Left lung (tissue), 14 donors: ENCODE measurements at places on chromosomes 7 and 10.
A peak's percentile ranks its signal among the peaks of the same experiment; 100 is the strongest.

GRCh38 chr7:108603656-108604306 is 34.1 kb downstream of the DNAJB9 start:
- no peak for DNase-seq

DNA sequence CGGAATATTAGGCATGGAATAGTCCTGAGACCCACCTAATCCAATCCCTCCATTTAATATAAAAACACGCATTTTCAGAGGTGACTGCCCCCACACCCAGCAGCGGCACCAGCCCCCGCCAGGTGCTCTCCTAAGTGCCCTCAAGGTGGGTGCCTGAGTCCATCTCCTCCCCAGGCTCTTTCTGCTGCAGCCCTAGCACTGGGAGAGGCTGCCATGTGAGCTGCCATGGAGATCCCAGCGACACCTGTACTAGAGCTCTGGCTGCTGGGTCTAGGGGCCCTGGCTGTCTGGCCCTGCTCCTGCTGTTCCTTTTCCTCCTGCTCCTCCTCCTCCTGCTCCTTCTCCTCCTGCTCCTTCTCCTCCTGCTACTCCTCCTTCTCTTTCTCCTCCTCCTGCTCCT is 191.1 kb upstream of the BMPER start:
- DNase-seq, result no peak

GRCh38 chr7:95508780-95509179 is 23.0 kb downstream of the ASB4 start:
- DNase-seq, result no peak

- DNase-seq, result no peak
Measured at GRCh38 chr10:36313142-36313541, 671.0 kb upstream of the FZD8 start.

DNA sequence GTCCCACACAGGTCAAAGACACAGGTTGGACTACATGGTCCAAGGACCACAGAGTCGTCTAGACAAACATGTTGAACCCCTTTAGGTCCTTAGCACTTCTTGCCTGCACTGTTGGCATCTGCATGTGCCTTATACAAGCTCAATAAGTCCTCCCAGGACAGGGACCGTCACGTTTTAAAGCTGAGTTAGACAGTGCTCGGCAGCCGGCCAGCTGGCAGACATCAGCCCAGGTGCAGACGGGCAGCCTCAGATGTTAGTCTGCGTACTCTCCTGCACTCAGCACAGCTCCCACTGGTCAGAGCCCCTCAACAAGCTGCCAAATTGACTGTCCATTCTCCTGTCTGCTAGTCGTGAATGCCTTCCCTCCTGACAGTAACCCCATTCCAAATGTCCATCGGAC is 34.9 kb downstream of the PARP12 start:
- no peak for DNase-seq

DNA sequence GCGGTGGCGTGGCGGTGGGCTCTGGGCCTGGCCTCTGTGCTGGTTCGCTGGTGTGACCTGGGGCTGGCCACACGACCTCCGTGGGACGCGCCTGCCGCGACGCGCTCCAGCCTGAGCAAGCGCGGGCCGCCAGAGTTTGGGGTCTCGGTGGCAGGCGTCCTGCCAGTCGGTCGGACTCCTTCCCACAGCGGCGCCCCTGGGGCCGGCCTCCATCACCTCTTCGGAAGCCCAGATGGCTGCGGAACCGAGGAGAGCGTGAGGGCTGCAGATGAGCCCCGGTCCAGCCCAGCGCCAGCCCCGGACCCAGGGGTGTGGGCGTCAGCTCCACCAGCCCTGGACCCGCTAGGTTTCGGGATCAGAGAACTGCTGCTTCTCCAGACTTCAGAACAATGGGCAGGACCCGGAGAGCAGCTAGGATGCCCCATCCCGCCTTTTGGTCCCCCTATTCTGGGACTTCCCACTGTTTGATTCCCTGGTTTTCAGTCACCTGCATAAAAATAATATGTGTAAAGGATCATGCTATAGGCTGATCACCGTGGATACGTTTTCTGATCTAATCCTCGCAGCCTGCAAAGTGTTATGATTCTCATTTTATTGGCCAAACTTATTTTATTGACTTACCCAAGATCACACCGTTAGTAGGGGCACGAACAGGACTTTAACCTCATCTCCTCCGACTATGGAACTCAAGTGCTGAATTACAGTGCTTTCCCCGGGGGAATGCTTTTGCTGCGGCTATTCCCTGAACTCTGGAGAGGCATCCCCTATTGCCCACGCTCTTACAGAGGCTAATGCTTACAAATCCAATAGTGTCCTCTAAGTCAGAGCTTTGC is 2.8 kb downstream of the CYP26C1 start:
- peak; percentile 79 for DNase-seq

DNA sequence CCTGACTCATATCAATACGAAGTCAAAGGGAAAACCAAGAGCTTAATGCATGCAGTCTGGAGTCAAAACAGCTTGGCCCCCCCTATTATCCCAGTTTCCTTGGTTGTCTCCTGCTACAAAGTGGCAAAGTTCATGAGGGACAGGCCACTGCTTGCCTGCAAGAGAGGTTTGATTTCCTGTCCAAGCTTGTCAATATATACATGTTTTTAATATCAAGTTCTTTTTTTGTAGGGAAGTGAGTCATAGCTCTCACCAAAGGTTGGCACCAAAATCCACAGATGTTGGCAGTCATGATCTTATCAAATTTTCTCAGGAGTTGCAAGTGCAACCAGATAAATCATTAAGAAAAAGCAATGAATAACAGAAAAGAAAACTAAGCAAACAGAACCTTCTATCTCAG is 176.8 kb downstream of the COBL start:
- DNase-seq, result no peak

DNA sequence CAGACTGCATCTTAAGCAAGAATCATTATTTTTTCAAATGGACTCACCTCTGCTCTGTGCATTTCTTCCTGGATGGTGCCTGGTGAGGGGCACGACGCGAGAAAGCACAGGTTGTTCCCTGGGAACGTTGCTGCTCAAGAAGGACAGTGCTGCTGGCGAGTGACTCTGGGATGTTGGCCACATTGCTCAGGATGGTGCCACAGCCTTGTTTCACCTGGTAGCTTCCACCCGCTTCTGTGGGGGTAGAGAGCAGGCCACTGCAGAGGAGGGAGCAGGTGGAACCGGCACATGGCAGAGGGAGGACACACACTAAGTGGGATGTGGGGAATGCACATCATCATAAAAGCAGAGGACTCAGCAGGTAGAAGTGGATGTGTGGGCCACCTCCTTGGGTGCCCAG is 444.7 kb downstream of the TCERG1L start:
- DNase-seq, result no peak

GRCh38 chr7:129285111-129285510 is 60.3 kb downstream of the AHCYL2 start:
- no peak for DNase-seq

- no peak for DNase-seq
Measured at GRCh38 chr10:10722422-10722821, 295.2 kb upstream of the CELF2 start.

- no peak for DNase-seq
Measured at GRCh38 chr10:24256619-24257107, 47.7 kb downstream of the KIAA1217 start.

DNA sequence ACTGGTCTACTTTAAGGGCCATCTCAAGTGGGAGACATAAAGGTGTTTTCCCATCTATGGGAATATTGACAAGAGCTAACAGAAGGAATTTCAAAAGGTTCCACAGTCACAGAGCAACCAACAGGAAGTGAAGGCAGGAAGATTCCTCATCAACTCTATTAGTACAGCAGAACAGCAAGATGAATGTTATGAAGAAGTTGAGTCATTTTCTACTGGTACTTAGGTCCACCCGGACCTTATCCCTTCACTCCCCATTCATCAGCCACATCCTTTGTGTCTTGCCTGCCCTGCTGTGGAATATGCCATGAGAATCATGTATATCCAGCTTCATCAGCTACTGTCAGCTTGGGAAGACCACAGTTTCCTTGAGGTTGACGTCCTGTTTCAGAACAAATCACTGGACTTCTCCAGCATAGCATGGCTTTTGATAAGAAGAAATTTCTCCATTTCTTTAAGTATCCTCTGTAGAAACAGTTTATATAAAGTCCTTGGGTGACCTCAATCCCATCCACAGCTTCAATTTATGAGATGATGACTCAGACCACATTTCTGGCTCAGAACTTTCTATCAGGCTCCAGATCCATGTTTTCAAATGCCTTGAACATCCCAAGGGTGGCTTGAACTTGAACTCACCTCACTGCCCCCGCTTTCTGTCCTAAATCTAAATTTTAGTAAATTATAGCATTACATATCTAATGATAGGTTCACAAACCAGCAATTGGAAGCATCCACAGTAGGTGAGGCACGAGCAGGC is 84.9 kb upstream of the AGK start:
- DNase-seq, result no peak

- DNase-seq, result no peak
Measured at GRCh38 chr7:107474104-107474521, 4.3 kb downstream of the GPR22 start.

- no peak for DNase-seq
Measured at GRCh38 chr7:39819514-39819913, 130.5 kb upstream of the CDK13 start.

DNA sequence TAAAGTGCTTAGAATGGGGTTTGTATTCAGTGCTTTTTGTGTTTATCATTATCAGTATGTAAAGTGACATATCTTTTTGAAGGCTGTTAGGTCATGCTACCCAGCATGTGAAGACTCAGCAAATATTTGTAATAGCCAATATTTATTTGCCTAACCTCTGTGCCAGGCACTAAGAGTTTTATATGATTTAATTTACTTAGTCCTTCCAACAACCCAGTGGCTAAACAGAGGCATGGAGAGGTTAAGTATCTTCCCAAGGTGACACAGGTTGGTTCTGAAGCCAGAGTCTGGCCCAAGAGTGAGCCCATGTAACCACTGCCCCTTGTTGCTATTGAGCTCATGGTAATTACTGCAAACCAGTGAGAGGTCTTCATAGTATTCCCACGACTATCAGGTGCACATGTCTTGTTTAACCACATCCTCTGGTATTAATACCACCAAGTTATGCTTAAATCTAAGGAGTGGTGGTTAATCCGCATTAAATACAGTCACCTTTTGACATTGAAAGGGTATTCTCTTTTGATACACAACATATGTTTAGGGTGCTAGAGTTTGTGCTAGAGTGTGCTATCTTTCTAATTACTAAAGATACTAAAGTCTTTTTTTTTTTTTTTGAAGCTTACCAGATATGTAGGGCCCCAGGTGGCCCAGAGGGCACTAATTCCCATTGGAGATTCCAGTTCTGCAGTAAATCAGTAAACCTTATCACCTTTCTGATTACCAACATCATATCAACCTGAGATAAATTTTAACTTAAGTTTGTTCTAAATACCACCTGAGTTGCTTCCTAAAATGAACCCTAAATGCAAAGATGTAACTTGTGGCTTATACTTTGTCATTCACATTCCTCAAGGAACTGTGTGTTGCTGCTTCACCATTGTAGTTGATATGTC is 2.9 kb downstream of the ADD3 start:
- DNase-seq, result no peak

DNA sequence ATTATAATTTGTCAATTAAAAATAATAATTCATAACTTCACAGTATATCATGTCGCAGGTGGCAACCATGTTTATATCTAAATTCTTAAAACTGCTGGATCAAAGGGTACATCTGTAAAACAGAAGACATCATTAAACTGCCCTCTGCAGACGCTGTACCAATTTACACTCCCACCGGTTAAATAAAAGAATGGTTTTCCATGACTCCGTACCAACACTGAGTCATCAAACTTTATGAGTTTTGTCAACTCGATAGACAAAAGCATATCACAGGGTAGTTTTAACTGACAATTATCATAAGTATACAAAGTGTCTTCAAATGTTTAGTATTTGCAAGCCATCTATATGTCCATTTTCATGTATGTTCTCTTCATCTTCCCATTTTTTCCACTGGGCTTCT is 5.7 kb upstream of the GSTK1 start:
- no peak for DNase-seq

GRCh38 chr7:31705377-31705776 is 18.4 kb downstream of the PPP1R17 start:
- DNase-seq, result no peak

DNA sequence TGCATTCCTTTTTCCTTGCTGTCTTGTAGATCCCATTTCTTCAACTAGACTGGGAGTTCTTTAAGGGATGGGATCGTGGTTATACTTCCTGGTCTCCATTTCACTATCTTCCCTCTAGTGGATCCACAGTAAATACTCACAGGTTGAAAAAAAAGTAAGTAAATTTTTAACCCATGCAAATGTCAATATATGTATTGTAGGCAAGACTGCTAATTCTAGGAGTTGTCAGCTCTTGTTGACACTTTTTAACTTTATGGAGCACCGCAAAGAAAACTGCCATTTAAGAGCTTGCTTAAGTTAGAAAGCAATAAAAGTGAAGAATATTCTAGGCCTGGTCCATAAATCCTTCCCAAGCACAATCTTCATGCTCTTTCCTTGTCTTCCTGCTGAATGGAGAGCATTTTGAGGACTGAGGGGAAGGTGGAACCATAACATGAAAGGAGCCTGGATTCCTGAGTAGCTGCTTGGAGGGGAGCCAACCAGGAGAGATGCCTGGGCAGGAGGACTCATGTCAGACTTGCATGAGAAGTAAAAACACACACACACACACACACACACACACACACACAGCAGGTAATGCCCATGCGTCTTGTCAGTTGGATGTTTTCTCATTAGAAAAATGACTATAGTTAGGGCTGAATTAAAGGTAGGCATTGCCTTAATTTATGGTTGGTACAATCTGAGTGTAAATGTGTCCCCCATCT is 32.2 kb downstream of the VWA2 start:
- DNase-seq, result no peak

- DNase-seq, result no peak
Measured at GRCh38 chr10:91891125-91892001, 17.9 kb downstream of the FGFBP3 start.

DNA sequence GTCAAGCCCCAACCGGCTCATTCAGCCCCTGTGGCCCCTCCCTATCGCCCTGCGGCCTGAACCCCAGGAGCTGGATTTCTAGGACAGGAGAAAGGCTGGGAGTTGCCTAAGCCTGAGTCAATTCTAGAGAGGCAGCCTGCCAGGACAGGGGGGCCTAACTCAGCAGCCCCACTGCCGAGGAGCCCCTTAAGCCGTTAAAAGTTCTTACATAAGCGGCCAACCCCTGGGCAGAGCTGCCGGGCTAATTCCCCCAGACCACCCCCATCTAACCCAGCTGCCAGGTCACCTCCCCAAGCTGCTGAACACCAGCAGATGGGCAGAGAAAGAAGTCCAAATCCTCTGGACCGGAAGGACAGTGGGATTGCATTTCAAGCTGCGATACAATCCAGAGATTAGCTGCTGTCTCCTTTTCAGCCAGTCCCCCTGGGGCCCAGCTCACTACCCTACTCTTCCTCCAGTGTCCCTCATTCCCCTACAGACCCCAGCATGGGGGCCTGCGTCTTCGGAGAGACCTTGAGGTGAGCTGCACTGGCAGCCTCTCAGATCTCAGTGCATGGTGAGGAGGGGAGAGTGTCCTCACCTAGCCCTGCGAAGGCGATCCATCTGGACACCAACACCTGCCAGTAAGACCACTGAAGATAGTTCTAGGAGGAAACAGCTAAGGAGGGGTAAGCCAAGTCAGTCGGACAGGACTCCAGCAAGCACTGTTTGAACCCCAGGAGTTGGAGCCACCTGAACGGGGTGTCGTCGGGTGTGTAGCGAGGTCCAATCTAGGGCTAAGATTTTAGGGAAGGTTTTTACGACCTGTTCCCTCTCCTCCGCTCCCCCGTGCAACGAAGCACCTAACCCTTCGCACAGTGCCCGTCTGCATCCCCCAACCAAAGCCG is 830 bp downstream of the IMPDH1 start:
- no peak for DNase-seq

- DNase-seq, result no peak
Measured at GRCh38 chr7:4267341-4268039, 414.6 kb upstream of the FOXK1 start.
